ENCODE measurements at places on chromosomes 16 and 17.

DNA sequence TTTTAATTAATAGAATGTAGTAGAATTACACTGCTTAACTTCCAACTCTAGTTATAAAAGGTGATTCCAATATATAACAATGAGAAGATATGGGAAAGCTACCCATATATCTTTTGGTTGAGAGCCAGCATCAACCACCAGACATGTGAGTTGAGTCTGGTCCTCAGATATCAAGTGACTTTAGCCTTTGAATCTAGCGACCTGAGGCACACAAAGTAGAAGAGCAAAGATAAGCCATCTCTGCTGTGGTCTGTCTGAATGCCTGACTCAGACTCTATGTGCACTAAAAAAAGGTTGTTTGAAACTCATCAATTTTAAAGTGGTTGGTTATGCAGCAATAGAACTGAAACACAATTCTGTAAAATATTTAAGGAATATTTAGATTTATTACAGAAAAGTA is 492.5 kb upstream of the SOX9 start:
- no peak for DNase-seq

- no peak for DNase-seq
These were observed 41.6 kb upstream of the GCSH start for GRCh38 chr16:81137754-81138153.

GRCh38 chr17:7883781-7884386 is 4.7 kb upstream of the CHD3 start:
- no peak for DNase-seq

DNA sequence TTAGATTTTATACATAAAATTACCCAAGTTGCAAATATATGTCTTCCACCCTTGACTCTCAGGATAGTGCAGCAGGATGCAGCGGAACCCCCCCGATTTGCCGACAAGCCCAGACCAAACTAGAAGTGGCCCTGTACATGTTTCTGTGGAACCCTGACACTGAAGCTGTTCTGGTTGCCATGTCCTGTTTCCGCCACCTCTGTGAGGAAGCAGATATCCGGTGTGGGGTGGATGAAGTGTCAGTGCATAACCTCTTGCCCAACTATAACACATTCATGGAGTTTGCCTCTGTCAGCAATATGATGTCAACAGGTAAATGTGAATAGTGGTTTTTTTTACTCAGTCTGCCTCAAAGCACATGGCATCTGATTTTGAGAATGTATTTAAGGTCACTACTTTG is 70.7 kb downstream of the OMG start:
- DNase-seq: no peak

- no peak for DNase-seq
These were observed 168.4 kb downstream of the ENGASE start for GRCh38 chr17:79242873-79243602.

GRCh38 chr17:77274096-77274845 is 133.5 kb downstream of the SEC14L1 start:
- no peak for DNase-seq
